Epithelial cell of prostate (primary cell): ENCODE measurements at places on chromosomes 1 and 21.

- DNase-seq, result no peak
Observed at GRCh38 chr1:178283409-178283808, 189.5 kb downstream of the RASAL2 start.

DNA sequence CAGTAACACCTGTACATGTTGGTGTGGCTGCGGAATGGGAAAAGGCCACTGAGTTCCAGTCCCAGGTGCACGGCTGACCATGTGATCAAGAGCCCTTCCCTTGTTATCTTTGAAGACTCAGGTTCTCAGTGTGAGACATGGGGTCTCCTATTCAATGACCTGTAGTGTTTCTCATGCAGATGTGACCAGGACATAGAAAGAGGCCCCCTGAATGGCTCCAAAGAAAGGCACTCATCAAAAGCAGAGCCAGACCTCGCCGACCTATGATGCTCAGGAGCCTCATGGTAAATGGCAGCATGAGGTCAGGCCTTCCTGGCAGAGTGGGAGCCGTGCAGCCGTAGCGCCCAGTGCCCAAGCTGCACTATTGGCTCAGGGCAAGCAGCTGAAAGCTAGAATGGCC, 42.3 kb upstream of the HAO2 start:
- DNase-seq, result no peak

GRCh38 chr1:14970115-14970798, 183.3 kb upstream of the TMEM51 start:
- peak; percentile 57 for DNase-seq

DNA sequence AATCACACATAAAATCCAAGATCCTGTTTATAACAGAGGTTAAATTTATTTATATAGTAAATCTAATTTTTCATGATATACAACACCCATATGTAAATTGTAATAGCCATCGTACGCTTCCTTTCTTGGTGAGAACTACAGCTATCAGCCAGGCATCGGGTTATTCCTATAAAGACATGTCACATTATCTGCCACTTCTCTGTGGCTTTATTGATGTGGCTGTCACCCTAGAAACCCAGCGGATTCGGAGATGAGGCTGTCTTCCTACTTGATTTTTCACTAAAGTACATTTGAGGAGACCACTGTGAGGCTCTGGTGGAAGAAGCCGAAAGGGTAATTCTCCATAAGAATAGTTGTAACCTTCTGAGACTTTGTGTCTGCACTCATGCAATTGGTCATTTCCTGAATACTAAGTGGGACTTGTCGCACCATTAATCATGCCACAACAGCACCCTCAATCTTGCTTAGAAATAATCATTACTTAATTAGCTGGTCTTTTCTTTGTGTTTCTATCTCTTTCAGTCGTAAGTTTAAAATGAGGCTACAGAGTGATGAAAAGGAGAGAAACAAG, 106.0 kb downstream of the NTNG1 start:
- no peak for DNase-seq

DNA sequence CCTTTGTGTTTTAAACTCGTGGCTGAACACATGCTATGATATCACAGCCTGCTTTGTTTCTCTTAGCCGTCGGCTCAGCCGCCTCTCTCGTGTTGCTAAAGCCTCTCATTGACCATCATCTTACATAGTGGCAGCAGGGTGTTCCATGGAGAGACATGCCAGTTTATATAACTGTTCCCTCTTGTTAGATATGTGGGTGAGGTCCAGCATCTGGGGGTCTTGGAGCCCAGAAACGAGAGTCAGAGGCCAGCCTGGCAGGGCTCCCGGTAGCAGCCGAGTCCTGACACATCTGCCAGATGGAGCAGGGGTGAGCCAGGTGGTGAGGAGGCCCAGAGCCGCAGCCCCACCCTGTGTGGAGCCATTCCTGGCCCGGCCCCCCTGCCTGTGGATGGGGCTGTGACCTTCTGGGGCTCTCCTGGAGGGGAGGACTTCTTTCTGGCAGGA, 11.9 kb downstream of the PODN start:
- no peak for DNase-seq

DNA sequence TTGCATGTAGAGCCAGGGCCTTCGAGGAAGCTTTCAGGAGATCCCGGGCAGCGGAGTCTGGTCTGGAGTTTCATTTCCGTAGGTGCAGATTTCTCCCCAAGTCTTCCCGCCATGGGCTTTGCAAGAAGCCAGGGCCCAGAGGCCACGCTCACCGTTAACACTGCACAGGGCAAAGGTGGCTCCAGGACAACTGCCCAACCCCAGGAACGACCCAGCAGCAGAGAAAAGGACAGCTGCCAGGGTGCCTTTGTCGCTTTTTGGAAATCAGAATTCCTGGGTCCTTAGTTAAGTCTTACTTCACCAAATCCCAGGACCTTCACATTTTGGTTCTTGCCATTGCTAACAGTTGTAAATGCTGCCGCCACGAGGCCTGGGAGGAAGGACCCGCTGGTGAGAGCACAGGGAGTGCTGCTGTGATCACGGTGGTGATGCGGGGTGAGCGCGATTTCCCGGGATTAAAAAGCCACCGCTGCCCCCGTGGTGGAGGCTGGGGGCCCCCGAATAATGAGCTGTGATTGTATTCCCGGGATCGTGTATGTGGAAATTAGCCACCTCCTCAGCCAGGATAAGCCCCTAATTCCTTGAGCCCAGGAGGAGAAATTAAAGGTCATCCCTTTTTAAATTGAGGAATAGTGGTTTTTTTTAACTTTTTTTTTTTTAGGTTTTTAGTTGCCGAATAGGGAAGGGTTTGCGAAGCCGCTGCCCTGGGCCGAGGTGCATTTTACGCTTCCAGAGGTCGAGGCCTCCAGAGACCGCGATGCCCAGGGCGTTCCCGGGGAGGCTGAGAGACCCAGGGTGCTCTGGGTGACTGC, 8.2 kb downstream of the SIM2 start:
- no peak for DNase-seq

- peak; percentile 50 for DNase-seq
Observed at GRCh38 chr1:207221934-207222351, 99.5 kb upstream of the CD55 start.

- DNase-seq, result no peak
Observed at GRCh38 chr1:52032124-52032784, 1.4 kb downstream of the KTI12 start.

DNA sequence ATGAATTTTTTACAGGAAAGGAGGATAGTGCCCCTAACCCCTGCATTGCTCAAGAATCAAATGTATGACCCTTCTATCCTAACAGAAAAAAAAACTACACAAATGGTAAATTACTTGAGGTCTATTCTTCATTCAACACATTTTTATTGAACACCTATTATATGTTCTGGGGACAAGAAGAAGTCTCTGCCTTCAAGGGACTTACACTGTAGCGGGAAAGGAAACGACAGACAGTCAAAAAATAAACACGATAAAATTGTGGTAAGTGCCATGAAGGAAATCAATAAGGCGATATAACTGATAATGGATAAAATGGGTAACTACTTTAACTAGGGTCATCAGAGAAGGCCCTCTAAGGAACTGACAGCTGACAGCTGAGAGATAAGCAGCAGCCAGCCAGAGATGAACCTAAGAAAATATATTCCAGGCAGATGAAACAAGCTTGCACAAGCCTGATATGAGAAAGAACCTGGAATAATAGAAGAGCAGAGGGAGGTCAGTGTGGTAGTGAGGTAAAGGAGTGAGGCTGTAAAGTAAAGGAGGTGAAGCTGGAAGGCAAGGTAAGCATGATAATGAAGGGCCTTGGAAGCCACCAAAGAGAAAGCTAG, 66.4 kb downstream of the PHTF1 start:
- no peak for DNase-seq

DNA sequence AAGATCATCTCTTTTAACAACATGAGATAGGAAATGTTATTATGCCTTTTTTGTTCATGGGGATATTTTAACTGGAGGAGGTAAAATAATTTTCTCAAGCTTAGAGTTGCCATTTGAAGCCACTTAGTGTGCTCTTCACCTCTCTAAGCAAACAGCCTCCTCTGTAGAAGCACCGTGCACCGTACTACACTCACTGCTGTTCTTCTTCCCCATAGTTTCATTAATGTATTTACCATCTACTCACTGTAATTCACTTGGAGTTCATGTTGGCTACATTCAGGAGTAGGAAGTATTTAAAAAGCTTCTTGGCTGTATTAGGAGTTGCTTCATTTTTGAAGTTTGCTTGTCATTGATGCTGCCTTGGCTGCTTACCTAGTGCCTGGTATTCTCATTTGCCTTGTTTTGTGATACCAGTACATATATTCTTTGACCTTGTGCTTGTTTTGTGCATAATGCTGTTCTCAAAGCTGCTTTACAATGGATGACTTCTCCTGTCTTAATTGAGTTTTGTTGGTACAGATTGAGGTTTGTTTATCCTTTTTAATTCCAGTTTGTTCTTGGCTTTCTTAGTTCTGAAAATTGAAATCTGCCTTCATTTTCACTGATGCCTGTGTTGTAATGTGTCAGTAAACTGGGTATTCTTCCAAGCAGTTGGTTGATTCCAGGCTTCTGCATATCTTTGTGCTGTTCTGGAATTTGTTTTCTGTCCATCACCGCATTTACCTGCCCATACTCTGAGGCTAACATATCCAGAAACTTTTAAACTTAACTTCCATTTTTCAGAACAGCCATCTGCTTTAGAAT, 240.4 kb downstream of the HMCN1 start:
- no peak for DNase-seq

DNA sequence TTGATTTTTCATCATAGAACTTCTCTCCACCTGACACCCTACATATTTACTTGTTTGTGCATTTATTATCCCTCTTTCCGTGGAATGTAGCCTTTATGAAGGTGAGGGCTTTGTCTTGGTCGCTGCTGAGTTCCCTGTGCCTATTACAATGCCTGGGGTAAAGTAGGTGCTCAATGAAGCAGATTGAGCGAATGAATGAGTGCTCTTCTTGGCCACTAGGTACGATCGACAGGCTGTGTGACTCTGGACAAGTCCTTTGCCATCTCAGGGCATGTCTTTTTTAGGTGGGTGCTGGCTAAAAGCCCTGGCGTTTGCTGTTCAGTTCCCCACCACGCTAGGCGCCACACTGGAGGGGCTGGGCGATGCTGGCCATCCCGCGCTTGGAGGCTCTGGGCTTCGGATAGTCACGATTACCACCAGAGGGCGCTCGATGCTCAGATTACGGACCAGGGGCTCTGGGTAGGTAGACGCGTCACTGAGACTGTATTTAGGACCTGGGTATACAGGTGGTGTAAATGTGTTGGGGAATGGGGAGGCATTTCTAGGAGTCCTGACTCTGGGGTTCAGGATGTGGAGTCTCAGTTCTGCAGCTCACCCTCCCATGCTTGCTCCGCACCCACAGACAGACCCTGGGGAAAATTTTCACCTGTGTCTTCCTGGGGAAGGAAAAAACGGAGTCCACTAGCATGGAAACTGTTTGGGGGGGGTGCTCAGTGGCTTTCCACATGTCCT, 71.0 kb upstream of the CSF3R start:
- DNase-seq, result no peak

- no peak for DNase-seq
Observed at GRCh38 chr1:167687919-167688519, 33.8 kb upstream of the MPZL1 start.

- DNase-seq, result no peak
Observed at GRCh38 chr1:168285521-168285790, 4.8 kb downstream of the TBX19 start.

DNA sequence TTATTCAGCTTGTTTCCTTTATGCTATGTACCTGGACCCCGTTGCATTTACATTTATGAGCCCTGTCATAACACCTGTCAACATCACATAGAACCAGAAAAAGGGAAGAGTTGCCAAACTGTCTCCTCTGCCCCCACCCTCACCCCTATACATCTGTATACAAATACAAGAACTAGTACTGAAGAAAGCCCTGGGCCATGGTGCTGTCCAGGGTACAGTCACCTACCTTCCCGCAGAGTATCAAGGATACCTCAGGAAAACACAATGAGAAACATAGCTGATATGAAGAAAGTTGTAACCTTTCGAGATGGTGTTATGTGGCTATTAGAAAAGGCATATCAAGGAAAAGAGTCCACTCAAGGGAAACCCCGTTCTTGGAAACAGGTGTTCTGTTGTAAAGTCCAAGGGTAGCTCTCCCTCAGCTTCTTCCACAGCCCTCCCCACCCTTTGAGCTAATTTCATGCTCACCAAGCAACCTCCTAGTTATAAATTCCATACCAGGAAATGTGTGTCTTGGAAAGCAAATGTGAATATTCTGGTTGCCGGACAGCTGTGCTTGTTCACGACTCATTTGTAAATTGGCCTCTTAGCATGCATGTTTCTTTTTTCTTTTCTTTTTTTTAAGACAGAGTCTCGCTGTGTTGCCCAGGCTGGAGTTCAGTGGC, 16.7 kb upstream of the AVPR1B start:
- no peak for DNase-seq

DNA sequence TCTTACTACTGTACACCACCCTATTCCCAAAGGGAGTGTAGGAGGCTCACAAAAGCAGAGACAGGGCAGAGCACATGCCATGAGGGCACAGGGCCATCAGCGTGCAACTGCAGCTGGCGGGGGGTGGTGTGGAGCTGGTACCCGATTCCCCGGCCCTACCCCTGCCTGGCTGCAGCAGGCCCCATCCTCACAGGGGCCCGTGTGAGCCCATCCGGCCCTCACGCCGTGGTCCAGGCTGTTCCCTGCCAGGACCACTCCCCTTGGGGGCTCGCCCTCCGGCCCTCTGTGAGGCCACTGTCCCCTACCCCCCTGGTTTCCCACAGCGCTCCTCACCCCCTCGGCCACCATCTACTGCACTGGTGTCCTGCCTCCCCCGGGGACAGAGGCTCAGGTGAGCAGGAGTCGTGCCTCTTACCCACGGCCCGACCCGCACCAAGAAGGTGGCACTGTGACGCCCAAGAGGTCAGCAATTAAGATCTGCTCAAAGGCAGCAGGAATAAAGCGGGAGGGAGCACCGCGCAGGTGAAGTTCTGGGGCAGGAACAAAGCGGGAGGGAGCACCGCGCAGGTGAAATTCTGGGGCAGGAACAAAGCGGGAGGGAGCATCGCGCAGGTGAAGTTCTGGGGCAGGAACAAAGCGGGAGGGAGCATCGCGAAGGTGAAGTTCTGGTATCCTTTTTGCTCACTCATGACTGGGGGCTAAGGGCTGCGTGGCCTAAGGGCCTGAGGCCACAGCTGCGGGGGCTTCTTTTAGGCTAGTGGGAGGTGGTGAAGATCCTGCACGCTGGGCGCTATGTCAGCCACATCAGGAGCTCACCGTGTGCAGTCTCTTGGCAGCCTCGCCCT, 3.9 kb downstream of the POFUT2 start:
- no peak for DNase-seq

- no peak for DNase-seq
Observed at GRCh38 chr21:38377165-38378088, 120.6 kb downstream of the KCNJ15 start.

DNA sequence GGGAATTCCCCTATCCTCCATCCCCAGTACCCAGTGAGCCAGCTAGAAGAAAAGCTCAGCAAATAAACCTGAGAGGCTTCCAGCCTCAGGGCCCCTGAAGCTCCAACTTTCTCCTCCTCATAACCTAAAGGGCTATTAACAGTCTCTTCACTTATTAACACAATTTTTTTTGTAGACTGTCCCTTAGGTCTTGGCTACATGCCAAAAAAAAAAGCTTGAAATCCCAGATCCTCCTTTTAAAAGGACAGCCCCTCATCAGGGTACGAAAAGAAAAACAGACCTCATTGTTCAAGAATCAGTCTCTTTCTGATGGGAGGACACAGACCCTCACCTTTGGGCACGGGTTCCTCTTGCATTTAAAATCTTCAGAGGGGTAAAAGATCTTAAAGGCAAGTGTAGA, 72.8 kb upstream of the CD1D start:
- no peak for DNase-seq

- DNase-seq, result no peak
Observed at GRCh38 chr21:26836528-26836927, 8.7 kb downstream of the ADAMTS1 start.

- DNase-seq, result no peak
Observed at GRCh38 chr1:21189421-21189820, 12.7 kb upstream of the EIF4G3 start.
